ENCODE measurements at places on chromosomes 4 and X.

GRCh38 chr4:39893693-39894072, 84.0 kb downstream of the PDS5A start:
- DNase-seq = no peak

- peak; percentile 34 for DNase-seq
Observed at GRCh38 chr4:122152711-122153226, 638 bp downstream of the BLTP1 start.

GRCh38 chr4:26021417-26022345, 107.7 kb downstream of the SMIM20 start:
- no peak for DNase-seq

GRCh38 chrX:40155589-40156469, 58.1 kb upstream of the BCOR start:
- DNase-seq = peak; percentile 6

DNA sequence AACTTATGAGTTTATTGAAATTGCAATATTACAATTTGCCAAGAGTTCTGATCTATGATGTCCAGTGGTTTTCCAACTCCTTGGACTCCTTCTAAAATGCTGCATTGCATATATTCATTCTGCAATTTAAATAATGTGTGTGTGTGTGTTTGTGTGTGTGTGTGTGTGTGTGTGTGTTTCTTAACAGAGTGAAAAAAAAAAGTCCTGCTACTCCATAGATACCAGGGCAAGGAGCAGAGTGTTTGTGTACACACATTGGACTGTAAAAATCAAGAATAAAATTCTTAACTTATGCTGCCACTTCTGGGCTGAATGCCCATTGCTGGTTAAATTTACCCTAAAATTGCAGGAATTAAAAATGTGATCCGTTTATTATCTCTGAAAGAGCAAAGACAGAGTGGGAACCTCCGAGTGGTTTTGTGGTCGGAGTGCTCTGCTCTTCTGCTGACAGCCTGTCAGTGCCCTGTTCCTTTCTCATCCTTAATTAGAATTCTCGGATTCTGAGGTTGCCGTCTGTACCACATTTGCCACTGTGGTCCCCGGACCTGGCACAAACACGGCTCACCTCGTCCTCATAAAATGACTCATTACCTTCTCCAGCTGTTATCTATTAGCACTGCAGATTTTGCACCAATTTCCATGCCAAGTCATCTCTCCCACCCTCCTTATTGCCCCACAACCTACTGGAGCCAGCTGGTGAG, 355.5 kb downstream of the KCNIP4 start:
- DNase-seq = no peak

DNA sequence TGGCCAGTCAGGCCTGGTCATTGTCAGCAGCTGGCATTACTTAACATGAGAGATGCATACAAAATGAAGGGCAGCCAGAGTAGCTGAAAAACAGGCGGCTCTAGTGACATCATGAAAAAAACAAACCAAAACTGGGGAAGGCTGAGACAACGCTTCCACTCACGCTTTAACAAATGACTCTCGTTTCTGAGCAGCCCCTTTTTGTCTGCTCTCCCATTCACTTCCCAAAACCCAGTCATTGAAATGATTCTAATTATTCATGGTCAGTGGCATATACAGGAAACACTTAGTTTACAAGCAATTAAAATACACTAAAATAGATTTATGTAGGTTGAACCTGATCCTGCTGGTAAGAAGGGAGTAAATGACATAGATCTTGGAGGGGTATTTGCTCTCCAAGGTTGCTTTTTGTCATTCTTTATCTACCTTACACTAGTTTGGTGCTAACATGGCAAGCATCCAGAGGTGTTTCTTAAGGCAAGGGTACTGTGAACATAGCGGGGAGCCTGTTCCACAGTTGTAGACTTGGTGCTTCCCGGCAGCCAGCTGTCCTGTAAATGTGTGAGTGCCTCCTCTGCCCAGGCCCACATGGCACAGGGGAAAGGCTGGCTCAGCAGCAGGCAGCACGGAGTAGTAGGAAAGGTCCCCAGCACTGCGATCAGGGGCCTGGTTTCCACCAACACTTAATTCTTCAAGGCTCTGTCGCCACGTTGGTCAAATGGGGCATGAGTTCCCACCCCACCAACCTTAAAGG, 61.2 kb upstream of the CITED1 start:
- DNase-seq = no peak

- DNase-seq = no peak
Observed at GRCh38 chr4:142535009-142535408, 311.1 kb downstream of the INPP4B start.

GRCh38 chr4:171281359-171281758, 531.8 kb upstream of the GALNTL6 start:
- DNase-seq = no peak

DNA sequence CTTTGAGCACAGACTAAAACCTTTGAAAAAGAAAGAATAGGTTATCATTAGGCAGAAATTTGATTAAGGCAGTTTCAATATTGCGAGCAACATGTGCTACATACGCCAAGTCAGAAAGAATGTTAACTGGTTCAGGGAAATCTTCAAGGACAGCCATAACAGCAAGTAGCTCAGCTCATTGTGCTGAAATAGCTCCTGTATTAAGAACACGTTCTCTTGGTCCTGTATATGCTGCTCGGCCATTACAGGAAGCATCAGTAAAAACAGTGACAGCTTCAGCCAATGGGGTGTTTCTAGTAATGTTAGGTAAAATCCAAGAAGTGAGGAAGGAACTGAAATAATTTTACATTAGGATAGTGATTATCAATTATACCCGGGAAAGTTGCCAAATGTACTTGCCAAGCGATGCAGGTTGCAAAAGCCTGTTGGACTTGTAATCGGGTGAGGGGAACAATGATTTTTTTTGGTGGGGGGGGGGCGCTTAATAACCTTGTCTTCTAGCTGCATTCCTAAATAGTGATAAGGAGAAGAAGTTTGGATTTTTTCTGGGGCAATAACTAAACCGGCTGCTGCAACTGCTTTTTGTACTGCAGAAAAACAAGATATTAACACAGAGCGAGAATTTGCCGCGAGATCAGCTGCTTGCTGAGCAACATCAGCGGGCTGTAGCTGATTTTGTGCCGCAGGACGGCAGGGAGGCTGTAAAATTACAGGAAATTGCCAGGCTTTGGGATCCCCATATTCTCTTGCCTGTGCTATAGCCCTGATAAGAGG, 49.4 kb upstream of the RASSF6 start:
- no peak for DNase-seq

GRCh38 chr4:184575306-184575705, 73.9 kb downstream of the CASP3 start:
- no peak for DNase-seq

GRCh38 chr4:39947417-39947816, 30.3 kb downstream of the PDS5A start:
- no peak for DNase-seq

- DNase-seq = no peak
Observed at GRCh38 chrX:96989830-96990571, 106.3 kb downstream of the RPA4 start.

DNA sequence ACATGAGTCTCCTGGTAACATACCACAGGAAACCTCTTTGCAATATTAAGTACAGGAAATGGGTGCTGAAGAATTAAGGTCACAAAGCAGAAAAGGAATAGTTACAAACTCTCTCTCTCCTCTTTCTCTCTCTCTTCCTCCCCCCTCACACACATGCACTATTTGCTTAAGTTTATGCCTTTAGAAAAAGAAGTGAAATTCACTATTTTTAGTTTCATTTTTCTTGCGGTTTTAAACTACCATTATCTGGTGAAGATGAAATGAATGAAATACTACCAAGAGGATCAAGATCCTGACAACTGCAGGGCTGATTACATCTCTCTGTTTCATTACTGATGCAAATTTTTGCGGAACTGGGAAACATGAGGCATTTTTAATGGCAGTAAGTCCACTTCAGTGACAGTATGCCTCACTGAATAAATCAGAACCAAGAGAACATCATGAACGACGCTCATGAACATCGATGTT, 64.3 kb upstream of the FTHL17 start:
- DNase-seq = no peak

DNA sequence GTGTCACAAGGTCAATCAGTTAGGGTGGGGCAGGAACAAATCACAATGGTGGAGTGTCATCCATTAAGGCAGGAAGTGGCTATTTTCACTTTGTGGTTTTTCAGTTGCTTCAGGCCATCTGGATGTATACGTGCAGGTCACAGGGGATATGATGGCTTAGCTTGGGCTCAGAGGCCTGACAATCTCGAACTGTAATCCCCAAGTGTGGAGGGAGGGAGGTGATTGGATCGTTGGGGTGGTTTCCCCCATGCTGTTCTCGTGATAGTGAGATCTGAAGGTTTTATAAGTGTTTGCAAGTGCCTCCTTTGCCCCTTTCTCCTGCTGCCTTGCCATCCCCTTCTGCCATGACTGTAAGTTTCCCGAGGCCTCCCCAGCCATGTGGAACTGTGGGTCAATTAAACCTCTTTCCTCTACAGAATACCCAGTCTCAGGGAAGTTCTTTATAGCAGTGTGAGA, 36.7 kb upstream of the STS start:
- no peak for DNase-seq

DNA sequence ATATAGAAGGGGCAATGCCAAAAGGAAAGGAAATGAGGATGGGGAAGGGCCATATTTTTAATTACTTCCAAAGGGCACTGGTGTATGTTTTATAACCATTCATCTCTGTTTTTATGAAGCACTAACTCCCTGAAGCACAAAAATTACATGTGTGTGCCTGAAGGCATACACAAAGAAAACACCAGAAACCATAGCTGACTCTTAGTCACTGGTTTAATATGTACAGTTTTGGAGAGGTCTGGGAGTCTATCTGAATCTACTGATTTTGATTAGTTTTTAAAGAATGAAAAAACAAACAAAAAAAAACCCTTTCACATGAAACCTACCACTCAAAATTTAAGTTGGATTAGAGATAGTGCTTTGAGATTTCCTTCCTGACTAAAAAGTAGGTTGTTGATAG, 438.7 kb downstream of the RPA4 start:
- no peak for DNase-seq

DNA sequence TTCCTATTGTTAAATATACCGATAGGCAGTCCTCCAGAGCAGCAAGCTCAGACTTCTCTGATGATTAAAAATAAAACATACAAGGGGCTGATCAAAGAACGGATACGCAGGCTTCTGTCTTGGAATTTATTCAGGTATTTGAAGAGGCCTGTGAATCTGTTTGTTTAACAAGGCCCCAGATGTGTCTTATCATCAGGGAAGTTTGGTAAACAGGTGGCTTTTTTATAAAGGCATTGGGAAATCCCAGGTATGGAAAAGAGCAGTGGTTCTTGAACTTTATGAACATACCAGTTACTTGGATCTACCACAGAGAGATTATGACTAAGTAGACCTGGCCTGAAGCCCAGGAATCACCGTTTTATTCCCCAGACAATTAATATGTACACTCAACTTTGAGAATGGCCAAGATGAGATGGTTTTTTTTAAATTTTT, 47.9 kb downstream of the SOWAHB start:
- DNase-seq = no peak

DNA sequence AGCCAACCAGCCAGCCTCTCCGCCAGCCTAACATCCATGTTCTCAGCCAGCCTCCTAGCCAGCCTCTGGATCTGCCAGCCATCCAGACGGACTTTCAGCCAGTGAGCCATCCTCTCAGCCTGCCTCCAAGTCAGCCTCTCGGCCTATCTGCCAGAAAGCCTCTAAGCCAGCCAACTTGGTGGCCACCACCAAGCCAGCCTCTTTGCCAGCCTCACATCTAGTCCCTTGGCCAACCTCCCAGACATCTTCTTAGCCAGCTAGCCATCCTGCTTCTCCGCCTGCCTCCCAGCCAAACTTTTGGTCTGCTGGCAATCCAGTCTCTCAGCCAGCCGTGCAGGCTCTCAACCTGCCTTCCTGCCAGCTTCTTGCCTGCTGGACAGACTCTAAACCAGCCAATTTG, 16.4 kb upstream of the ARAP2 start:
- DNase-seq = no peak

DNA sequence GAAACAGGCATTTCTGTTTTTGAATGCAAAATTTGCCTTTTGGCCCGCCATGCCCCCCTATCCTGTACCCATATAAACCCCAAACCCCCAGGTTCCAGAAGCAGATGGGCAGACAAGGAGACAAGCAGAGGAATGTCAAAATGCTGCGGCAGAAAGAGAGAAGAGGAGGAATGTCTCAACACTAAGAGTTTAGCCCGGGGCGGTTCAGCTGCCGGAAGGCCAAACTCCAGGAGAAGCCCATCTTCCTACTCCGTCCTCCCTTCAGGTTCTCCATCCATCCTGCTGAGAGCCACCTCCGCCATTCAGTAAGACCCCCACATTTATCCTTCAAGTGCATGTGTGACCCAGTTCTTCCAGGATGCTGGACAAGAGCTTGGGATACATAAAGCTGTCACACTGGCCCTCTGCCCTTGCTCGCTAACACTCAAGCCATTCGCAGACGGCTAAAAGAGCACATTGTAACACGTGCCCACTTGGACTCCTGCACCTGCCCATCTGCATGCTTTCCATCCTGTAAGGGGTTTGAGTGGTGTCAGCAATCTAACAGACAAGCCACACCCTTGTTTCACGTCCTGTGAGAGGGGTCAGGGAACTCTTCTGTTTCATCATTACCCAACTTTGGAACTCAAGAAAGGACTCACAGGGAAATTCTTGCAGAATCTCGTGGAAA, 31.3 kb downstream of the TLR10 start:
- no peak for DNase-seq

- no peak for DNase-seq
Observed at GRCh38 chr4:150439451-150439933, 142.5 kb upstream of the MAB21L2 start.

- DNase-seq = no peak
Observed at GRCh38 chr4:183263787-183264386, 56.2 kb downstream of the CLDN22 start.

DNA sequence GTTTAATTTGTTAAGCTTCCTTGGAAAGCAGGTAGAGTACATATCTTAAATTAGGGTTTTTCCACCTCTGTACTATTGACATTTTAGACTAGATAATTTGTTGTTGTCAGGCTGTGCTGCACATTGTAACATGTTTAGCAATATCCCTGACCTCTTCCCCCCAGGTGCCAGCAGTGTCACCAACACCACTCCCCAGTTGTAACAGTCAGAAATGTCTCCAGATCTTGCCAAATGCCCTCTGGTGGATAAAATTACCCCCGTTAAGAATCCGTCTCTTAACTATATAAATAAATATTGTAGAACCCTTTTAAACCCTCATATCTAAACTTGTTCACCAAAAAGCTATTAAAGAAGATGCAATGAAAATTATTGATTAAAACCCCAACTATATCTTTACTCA, 161.5 kb downstream of the ARHGAP6 start:
- no peak for DNase-seq

GRCh38 chr4:24321131-24321530, 263.2 kb downstream of the DHX15 start:
- no peak for DNase-seq

GRCh38 chr4:48027653-48028052, 11.1 kb downstream of the NIPAL1 start:
- DNase-seq = no peak

DNA sequence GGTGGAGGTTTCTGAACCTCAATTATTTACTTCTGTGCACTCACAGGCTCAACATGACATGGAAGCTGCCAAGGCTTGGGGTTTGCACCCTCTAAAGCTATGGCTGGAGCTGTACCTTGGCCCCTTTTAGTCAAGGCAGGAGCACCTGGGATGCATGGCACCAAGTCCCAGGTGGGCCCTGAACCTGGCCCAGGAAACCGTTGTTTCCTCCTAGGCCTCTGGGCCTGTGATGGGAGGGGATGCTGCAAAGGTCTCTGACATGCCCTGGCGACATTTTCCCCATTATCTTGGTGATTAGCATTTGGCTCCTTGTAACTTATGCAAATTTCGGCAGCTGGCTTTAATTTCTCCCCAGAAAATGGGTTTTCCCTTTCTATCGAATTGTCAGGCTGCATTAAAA, 726.1 kb upstream of the POU3F4 start:
- DNase-seq = no peak
